Astrocyte (in vitro differentiated cells and primary cell): ENCODE measurements at places on chromosomes 11 and 22. TPM values are rescaled to one million over a fixed set of nuclear protein-coding genes. Genes with fewer than 3 reads are reported as not detected.

AGBL2 gene
- 1.4 and 2.1 TPM in 2 replicates for total RNA-seq

DNA sequence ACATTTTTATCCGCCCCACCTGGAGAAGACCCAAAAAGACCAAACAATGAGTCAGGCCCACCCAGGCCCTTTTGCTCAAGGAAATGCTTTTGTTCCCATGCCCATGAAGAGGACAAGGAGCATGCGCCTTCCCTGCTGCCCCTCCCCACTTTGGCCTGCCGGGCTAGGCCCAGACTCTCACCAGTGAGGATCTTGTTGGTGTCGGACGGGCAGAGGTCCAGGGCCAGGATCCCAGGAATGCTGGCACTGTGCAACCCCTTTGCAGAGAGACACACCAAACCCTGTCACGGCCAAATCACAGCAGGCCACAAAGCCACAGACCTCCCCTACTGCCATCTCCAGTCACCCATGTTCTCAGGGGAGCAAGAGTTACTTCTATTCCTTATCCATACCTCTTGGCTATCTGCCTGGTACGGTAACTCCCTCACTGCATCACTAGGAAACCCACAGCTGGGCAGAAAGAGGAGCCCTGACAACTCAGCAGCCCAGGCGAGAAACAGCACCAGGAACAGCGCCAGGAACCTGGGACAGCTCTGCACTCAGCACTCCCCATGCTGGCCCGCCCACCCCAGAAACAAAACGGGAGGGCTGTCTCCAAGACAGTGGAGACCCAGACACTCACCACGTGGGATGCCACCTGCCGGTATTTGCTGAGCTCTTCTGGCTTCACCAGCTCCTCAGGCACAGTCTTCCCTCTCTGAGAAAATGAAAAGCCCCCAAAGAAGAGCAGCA, 5.5 kb downstream of the PRPF19 start:
- DNase-seq, result no peak

DNA sequence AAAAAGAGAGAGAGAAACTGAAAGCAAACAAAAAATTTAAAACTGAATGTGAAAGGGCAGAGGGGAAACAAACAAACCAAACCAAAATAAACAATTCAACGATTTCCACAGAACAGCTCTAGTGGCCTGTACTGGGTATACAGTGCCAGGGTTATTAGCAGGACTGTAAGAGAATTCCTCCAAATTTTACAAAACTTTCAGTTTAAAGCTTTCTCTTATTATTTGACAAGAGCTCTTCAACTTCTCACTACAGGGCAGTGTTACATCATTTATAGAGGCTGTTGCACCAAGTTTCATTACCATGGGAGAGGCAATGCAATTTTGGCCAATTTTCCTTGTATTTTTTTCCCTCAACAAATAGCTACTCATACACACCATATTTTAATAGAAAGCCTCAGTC, 44.3 kb upstream of the CLPB start:
- no peak for DNase-seq

GRCh38 chr11:126914166-126914565, 86.4 kb downstream of the KIRREL3 start:
- DNase-seq, result peak; percentile 14

DNA sequence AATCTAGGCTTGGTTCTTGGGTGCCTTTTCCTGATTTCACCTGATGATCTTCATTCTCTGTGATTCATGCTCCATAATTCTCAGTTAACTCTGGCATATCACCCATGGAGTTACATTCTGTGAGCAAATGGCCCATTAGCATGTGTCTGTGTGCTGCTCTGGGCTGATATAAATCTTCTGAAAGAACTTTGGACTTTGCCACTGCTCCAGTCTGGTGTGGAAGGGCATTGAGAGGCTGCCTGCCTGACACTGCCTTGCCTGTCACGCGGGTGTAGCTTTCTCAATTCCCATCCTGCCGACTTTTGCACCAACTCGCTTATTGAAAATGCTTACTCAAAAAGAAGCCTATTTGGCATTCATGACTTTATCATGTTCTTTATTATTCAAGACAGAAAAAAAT, 42.2 kb downstream of the FAT3 start:
- no peak for DNase-seq

KRTAP5-10 gene
- 0.34 TPM in 1 of 2 replicates, not detected in the other for total RNA-seq

DNA sequence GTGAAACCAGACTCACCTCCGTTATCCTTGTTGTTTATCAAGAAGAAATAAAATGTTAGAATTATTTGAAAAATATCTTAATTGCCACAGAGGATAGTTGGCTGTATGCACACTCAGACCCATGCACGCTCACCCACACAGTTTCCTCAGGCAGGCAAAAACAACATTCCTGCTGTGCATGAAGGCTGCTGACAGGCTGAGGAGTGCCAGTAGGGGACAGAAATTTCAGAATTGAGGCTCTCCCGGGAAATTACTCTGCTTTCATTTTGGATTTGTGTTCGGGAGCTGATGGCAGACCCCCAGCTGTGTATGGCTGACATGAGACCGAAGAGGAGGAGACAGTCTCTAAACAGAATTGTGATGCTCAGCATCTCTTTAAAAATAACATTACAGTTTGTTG, 87.5 kb downstream of the AMOTL1 start:
- no peak for DNase-seq

GRCh38 chr11:43853781-43854180, 26.9 kb upstream of the ALKBH3 start:
- no peak for DNase-seq

C11orf42 gene
- total RNA-seq, result not detected in 2 replicates

DNA sequence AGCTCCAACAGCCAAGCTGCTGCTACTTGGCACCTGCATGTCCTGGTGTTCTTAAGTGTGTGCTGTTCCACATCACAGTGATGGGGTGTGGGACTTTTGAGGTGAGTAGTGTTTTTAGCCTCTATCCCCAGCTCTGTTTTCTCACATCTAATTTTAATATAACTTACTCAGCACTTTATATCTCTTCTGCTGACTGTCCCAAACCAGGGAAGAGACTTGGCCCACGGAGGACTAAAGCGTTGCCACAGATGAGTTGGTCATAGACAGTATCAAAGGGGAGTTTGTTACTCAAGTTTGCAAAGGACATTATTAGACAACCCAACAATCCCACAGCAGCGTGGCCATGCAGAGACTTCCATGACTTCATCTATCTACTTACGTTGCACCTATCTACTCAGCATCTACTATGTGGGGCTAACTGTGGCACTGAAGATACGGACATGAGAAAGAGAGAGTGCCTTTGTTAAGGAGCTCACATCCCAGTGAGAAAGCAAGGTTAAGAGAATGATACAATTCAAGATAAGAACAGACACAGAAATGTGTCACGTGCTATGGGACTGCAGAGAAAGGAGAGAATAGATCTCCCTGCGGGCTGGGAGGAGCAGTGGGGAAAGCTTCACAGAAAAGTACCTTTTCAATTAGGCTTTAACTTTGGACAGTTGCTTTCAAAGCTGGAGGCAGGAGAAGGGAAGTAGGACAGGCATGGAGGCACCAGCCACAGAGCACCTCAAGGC, 82.4 kb downstream of the ME3 start:
- no peak for DNase-seq

DNA sequence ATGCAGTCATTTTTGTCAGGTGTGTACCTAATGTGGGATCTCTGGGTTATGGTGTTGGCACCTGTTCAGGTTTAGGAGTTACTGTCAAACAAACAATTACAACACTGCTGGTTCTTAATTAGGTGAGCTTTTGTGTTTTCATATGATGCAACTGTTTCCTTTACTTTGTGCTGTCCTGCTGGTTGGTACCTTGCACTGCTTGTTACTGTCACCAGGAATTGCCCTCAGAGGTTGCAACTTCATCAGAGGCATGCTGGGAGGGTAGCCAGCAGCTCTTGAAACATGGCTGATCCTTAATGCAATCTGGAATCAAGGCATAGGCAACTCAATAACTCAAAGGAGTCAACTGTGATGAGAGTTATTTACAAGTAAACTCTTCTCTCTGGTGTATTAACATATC, 400.3 kb downstream of the MIAT start:
- no peak for DNase-seq

- peak; percentile 26 for DNase-seq
These were observed 30.0 kb upstream of the RAB39A start for GRCh38 chr11:107898270-107898669.

F2 gene
- 0.57 and 0.60 TPM in 2 replicates for total RNA-seq

DNA sequence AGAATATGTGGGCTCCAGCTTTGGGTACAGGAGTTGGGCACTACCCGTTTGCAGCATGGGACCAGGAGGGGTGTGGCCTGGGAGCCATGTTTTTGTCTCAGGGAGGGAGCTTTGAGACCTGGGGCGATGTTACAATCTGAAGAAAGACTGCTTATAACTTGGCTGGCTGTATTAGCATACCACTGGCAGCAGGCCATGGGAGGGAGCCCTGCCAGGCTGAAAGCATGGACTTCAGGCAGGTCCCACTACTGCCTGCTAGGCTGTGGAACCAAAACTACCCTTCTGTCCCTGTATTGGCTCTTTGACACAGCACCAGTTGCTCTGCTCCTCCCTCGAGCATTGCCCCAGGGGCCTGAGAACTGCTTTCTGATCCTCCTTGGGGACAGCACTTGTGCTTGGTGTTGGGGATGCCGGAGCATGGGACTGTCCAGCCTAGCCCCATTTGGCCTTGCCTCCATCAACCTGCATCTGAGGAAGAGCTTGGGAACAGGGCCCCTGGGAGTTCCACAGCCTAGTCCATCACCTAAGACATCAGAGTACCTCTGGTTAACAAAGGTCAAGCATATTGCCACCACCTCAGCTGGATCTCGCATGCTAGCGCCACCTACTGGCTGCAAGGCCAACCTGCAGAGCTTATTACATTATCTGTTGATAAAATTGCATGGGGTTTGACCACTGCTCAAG, 217.4 kb downstream of the SBF2 start:
- DNase-seq, result peak; percentile 10

FIBIN gene
- total RNA-seq, result 0.75 and 0.91 TPM in 2 replicates

TYR gene
- total RNA-seq, result not detected in 2 replicates

DNA sequence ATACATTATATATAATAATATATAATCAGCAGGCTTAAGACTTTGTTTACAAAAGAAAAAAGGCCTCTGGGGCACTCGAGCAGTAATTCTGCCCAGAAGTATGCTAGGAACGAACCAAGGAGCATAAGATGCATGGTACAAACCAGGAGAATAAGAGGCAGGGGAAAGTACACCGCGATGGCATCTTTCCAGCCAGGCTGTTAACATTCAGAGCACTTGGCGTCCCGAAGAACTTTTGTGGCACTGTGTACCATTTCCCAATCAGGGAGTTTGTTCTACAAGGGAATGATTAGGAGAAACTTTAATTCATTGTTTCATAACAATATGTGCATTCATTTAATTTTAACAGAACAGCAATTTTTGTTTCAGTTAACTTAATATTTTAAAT, 125.1 kb downstream of the WT1 start:
- no peak for DNase-seq

RIMBP3C gene
- total RNA-seq, result 0.23 and 0.43 TPM in 2 replicates

GRCh38 chr11:120710354-120711131, 199.0 kb downstream of the GRIK4 start:
- DNase-seq, result peak; percentile 69

GRCh38 chr11:69744435-69744834, 30.7 kb downstream of the FGF4 start:
- DNase-seq, result peak; percentile 78
